HAP-1 (cell line): ENCODE measurements at places on chromosomes 13 and 19.

DNA sequence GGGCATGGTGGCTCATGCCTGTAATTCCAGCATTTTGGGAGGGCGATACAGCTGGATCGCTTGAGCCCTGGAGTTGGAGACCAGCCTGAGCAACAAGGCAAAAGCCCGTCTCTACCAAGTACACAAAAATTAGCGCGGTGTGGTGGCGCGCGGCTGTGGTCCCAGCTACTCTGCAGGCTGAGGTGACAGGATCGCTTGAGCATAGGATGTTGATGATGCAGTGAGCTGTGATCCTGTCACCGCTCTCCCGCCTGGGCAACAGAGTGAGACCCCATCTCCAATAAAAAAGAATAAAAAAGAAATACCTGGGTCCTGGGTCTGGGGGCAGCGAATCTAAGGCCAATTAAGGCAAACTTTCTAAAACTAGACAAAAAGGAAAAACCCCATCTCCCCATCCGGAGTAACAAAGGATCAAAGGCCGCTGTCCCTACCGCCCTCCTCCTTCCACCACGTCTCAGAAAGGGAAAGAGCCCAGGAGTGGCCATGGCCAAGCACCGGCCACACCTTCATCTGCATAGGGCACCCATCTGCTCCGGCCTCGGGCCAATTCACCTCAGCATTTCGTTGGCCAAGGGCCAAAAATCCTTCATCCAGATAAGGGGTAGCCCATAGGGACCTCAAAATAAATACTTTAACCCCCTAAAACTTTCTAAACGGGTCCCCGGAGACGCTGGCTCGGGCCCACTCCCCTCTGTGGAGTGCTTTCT lies 851 bp downstream of the ZNF320 start:
- no peak for DNase-seq

GRCh38 chr13:75556961-75557360 lies 7.4 kb downstream of the UCHL3 start:
- DNase-seq: no peak

DNA sequence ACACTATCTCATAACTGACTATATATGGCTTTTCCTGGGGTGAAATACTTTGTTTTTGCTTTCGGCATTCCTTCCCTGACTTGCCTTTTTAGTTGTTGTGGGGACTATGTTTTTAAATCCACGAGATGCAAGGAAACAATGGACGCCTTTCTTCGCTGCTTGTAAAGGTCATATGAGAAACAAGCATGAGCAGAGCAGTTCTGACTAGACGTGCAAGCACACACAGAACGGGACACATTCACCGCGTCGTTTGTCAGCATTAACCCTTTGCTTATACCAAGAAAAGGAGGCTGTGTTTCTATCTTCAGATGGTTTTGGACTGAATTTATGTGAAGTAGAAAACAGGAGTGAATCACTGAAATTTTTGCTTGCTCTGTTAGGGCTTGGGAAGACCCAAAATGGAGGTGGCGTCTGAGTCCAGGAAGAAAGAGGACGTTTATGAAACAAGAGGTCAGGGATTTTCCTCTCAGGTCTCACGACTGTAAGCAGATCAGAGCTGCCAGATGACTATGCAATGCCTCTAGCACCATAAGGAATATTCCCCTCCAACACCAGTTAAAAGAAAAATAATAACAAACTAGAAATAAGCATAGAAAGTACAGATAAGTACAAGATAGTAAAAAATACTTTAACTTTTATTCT lies 358.9 kb downstream of the DLEU7 start:
- no peak for DNase-seq

DNA sequence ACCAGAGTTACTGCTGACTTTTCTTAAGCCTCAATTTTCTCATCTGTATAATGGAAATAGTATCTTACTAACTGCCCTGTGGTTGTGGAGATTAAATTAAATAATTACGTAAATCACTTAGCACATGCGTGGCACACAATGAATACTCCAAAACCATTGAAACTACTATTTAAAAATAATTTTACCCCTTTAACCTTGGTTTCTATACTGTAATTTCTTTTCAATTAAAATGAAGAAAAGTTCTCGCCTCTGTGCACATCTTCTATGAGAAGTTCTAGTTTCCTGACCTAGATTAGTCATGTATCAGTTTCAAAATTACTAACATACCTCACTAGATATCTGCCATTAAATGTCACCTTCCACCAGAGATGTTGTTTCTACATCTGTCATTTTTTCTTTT lies 5.7 kb downstream of the SLITRK1 start:
- DNase-seq: no peak

DNA sequence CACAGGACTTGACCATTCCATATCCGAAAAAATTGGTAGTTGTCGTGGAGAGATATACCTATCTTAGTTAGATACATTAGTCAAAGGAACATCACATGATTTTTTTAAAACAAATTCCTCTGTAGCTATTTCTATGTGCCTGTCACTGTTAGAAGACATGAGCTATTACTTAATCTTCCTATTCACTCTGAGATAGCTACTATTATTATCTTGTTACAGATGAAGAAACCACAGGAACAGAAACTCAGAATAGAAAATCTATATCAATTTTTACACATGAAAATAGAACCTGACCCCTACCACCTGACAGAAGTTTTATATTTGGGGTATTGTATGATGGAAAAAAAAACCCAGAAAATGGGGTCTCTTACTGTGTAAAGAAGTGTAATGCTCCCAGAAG lies 68.9 kb upstream of the TDRD3 start:
- DNase-seq: no peak

DNA sequence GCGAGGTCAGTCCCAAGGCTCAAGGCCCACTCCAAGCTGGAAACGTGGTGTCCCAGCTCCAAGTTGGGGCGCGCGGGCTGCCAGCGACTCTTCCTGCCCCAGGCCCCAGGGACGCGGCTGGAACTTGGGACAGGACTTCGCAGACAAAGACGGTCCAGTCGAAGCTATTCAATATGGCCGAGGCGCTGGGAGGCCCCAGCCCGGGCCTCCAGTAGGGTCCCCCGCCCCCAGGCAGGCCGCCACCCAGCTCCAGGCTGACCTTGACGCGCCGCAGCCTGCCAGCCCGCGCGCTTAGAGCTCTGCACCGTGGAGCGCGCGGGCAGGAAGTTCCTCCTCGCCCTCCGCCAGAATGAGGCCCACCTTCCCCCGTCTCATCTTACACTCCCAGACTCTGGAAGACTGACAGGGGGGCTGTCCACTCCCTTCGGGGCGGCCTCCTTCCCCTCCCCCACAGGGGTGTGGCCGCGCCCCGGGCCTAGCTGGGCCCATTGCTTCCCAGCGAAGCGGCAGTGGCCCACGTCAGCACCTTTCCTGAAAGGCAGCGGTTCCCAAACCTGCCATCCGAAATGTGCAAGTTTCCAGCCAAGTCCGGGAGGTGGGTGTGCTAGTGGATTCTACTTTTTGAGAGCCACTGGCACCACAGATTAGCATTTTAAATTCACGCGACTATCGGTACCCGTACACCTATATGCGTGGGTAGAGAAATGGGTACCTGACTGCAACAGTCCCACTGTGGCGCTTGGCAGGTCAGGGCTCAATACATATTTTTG lies at the start of gene CCDC8:
Gene CCDC8 (minus strand): TSS at position 303 of the 770 bp plus-strand sequence. CDS start 754 bp downstream, outside the sequence.
- no peak for DNase-seq

- DNase-seq: no peak
Observed at GRCh38 chr19:1158885-1159448, 15.1 kb downstream of the SBNO2 start.

GRCh38 chr19:4635754-4636116 lies 3.6 kb upstream of the TNFAIP8L1 start:
- DNase-seq: no peak

DNA sequence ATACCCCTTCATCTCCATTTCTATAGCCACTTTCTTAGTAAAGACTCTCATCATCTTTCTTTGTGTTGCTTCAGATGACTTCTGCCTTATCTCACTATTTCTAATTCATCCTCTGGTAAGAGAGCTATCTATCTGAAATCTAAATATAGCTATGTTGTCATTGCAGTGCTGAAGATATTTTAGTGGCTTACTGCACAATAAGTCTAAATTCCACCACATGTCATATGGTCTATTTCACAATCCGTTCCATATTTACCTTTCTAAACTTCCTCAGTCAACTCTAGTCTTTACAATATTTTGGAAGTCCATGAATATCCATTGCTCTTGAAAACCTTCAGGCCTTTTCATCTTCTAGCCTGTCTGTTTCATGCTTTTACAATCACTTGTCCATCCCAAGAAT lies 465.1 kb upstream of the SLC10A2 start:
- DNase-seq: no peak
